ENCODE measurements at places on chromosomes 3 and 15. TPM values are rescaled to one million over a fixed set of nuclear protein-coding genes. Genes with fewer than 3 reads are reported as not detected.

Gene DNAH1
- 7.9 TPM for total RNA-seq

Gene CD96
- not detected for total RNA-seq

Gene WDR93
- 0.39 TPM for total RNA-seq

Gene C3orf22
- total RNA-seq: not detected

Gene GHSR
- not detected for total RNA-seq

Gene GPR62
- not detected for total RNA-seq

Gene HHLA2
- under 0.01 TPM for total RNA-seq
